Left lung (tissue), 14 donors: ENCODE measurements at places on chromosomes 1 and 21. TPM values are rescaled to one million over a fixed set of nuclear protein-coding genes. Genes with fewer than 3 reads are reported as not detected.

Gene SH2D5
- polyA plus RNA-seq = 0.06 TPM

GRCh38 chr1:168504064-168504837, 39.5 kb downstream of the XCL2 start:
- DNase-seq = no peak

Gene MLLT11
- 23.0 TPM for polyA plus RNA-seq

Gene TAS1R1
- polyA plus RNA-seq = 0.07 TPM

- DNase-seq = no peak
These were observed 227.2 kb downstream of the SLC45A1 start for GRCh38 chr1:8545078-8545477.

DNA sequence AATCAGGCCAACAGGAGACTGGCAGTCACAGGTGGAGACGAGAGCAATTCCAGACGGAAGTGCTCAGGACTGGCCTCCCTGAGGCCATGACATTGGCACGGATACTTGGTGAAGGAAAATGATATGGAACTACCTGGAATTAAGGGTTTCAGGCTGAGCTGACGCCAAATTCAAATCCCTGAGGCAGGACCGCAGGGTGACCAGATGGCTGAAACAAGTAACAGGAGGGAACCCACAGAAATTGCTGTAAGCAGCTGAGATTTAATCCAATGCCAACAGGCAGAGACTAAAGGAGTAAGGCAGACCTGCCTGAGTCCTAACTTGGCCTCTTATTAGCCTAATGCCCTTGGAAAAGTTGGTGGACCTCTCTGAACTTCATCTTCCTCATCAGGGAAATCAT, 76.2 kb downstream of the ERG start:
- DNase-seq = no peak

- no peak for DNase-seq
These were observed 61.5 kb downstream of the KCNK1 start for GRCh38 chr1:233675446-233675845.

- no peak for DNase-seq
These were observed 3.1 kb downstream of the TACSTD2 start for GRCh38 chr1:58573705-58574591.

Gene S100A4
- 15.0 TPM for polyA plus RNA-seq

DNA sequence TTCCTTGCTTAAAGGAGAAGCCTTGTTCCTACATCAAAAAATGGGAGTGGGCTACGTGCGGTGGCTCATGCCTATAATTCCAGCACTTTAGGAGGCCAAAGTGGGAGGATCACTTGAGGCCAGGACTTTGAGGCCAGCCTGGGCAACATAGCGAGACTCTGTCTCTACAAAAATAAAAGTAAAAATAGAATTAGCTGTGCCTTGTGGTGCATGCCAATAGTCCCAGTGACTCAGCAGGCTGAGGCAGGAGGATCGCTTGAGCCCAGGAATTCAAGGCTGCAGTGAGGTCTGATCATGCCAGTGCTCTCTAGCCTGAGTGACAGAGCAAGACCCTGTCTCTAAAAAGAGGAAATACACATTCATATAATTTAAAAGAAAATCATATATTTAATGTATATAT, 127.1 kb downstream of the C1orf21 start:
- DNase-seq = no peak

DNA sequence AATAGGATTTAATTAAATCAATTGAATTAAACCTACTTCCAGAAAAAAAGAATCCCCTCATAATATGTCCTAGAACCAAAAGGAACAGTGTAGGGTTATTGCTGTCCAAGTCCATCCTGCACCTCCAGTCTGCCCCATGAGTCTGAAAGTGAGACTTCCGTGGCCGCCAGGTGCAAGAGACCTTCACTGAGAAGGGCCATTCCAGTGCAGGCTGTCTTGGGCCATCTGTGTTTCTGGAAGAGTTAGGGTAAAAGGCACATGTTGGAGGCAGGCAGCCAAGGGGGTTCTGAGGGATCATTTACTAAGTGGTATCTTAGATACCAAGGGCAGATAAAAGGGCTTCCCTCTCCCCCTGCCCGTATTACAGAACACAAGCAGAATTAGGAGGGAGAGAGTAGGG, 31.0 kb downstream of the UBE2T start:
- no peak for DNase-seq

GRCh38 chr1:204645251-204645650, 40.3 kb downstream of the LRRN2 start:
- no peak for DNase-seq

DNA sequence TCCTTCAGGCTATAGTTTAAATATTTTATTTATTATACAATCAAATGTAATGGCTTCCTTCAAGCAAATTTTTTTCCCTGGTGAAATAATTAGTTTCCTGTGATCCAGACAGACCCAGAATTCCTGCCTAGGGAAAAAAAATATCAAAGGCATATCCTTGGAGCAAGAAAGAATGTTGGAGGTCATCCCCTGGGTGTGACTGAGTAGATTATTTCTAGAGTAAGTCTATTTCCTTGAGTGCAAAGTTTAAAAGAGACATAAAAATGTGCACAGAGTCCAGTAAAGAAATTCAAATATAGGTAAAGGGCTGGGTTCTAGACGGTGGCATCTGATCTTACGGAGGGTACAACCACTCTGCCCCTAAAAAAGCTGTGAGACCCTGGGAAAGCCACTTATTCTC, 32.2 kb upstream of the SAMD13 start:
- no peak for DNase-seq

GRCh38 chr1:54256522-54257345, 56.8 kb downstream of the MRPL37 start:
- no peak for DNase-seq

Gene MPC2
- 59.2 TPM for polyA plus RNA-seq
